ENCODE measurements at places on chromosomes 2 and 18.

GRCh38 chr2:146584316-146584715, 1260.5 kb upstream of the ACVR2A start:
- no peak for DNase-seq

DNA sequence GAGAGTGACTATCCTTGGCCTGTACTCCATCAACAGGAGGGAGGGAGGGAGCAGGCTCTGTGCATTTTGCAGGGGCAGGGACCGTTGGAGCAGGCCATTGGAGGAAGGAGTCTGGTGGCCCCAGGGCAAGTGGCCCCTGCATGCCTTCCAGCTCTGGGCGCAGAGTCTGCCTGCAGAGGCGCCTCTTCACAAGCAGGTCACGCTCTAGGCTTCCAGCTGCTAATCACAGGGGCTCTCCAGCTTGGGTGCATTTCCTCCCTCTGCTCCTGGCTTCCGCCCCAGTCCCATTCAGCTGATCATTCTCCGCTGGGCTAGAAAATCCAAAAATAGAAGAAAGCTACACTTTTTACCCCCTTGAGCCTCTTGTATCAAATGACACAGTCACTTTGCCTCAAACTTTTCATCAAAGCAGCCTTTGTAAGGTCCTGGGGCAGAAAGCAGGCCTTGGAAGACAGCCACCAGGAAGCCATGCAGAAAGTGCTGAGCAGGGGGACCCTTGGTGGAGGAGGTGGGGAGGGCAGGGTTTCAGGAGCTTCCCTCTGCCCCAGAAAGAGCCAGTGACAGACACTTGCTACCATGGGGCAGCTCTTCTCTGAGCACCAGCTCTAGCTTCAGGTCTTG, 11.3 kb downstream of the TMEM247 start:
- no peak for DNase-seq

- DNase-seq = no peak
Measured at GRCh38 chr2:62101886-62102285, 94.0 kb upstream of the B3GNT2 start.

- DNase-seq = no peak
Measured at GRCh38 chr2:146477383-146477782, 1367.4 kb upstream of the ACVR2A start.

DNA sequence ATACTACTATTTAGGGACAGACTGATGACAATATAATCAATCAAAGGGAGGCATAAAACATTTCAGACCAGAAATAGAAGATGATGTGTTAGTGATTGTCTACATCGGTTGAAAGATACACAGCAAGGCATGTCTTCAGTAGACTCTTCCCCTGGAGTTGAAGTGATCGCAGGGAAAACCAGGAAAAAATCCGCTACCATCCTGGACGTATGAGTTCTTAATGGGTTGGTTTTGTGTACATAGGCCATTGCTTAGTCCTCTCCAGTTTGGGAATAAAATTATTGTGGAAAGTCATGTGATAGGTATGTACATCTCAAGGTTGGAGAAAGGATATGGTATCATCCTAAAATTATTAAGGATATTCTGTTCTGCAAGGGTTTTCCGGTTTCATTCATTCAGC, 4.3 kb downstream of the APCDD1 start:
- no peak for DNase-seq
